Left ventricle myocardium superior (tissue), 1 donor: ENCODE measurements at places on chromosomes 16 and 17. TPM values are rescaled to one million over a fixed set of nuclear protein-coding genes. Genes with fewer than 3 reads are reported as not detected.

Gene MPO
- total RNA-seq, result 0.42 TPM

Gene KRTAP17-1
- not detected for total RNA-seq

Gene PIRT
- not detected for total RNA-seq

Gene NKD1
- 0.59 TPM for total RNA-seq

Gene PDPK1
- total RNA-seq, result 43.1 TPM

Gene NOTUM
- total RNA-seq, result 0.52 TPM

Gene MARVELD3
- not detected for total RNA-seq

Gene CDC42EP4
- 51.4 TPM for total RNA-seq

Gene YBX2
- total RNA-seq, result 0.77 TPM

Gene SLC52A1
- total RNA-seq, result not detected

Gene IRX3
- 5.6 TPM for total RNA-seq

Gene KRT33A
- not detected for total RNA-seq

Gene CYB5D1
- total RNA-seq, result 25.6 TPM

Gene SLC5A10
- not detected for total RNA-seq
